ENCODE measurements at places on chromosomes 13 and 19. TPM values are rescaled to one million over a fixed set of nuclear protein-coding genes. Genes with fewer than 3 reads are reported as not detected.

DNA sequence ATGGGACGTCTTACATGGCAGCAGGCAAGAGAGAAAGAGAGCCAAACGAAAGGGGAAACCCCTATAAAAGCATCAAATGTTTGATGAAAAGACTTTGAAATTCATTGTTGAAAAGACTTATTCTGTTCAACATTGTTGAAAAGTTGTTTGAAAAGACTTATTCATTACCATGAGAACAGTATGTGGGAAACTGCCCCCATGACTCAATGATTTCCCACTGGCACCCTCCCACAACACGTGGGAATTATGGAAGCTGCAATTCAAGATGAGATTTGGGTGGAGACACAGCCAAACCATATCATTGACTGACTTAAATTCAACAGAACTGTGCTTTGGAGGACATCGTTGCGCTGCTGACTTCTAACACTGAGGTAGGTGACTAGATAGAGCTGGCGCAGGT is 48.0 kb upstream of the RCBTB2 start:
- DNase-seq: no peak

DNA sequence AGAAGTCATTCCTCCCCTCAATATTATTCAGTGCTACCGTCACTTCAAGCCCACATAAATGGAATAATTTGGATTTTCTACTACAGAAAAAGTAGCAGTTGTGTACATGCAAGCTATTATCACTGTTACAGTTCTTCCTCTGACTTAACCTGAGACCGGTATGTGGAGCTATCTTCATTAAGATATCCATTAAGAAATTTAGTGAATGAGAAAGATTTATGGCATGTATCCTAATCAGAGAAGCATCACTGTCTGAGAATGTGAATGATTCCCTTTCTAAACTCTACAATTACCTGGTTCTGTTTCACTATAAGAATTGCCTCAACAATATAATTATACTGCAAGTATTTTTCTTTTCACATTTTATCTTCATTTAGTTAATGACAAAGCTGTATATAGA is 278.7 kb downstream of the KLF5 start:
- no peak for DNase-seq

DNA sequence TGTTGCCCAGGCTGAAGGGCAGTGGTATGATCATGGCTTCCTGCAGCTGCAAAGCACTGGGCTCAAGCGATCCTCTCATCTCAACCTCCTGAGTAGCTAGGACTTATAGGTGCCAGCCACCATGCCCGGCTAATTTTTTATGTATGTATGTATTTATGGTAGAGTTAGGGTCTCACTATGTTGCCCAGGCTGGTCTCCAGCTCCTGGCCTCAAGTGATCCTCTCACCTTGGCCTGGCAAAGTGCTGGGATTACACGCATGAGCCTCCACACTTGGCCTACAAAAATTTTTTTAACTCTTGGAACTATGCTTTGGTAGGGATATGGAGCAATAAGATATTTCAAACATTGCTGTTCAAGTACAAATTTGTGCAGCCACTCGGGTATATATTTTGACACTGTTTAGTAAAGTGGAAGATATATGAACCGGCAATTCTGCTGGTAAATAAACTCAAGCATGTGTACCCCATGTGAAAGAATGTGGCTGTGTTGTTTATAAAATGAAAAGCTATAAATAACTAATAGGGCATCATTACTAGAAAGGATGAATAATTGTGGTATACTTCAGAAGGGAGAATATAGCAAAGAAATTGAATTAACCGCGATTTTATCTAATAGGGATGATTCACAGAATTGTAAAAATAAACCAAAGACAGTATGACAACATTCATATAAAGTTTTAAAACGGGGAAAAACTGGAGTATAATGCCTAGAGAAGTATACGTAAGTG is 1.1 kb downstream of the ZNF566 start:
- DNase-seq: no peak

DNA sequence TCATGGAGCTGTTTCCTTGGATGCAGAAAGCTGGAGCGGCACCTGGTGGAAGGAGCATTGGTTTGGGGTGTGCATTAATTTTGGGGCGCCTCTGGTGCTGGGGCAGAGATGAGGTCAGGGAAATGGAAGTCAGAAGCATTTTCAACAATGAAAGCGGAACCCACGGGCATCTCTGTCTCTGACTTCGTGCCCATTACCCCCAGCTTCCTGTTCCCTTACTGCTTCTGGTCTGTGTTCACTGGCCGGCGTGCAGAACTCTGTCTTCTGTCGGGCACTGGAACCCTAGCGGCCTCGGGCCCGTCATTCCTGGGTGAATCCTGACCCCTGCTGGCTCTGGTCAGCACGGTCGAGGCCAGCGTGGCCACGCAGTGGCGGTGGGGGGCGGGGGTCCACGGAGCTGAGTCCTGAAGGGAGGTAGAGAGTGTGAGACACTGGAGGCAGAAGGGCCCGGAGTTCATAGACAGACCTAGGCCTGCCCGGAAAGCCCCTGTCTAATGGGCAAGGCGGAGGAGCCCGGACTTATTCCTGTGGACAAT is 7.9 kb upstream of the LINGO3 start:
- DNase-seq: no peak

Gene DIRAS1
- total RNA-seq: under 0.01 TPM

Gene RNF17
- total RNA-seq: not detected

GRCh38 chr13:38693641-38694040 is 6.8 kb downstream of the FREM2 start:
- DNase-seq: no peak

Gene ABCC4
- 32.4 TPM for total RNA-seq

DNA sequence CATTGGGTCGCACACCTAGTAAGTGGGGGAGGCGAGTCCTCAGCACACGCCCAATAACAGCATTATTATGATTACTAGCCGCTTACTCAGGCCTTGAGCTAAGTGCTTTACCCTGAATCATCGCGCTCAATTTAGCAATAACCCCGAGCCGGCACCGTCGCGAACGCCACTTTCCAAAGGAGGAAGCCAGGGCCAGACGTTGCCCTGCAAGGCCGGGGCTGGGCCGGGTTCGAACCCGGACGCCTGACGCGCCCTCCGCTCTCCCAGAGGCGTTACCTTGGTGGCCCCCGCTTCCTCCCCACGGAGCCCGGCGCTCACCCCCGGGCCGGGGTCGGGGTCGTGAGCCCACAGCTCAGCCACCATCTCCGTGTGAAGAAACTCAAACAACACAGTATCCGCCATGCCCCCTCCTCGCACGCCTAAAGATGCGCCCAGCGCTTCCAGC is at the start of gene TRAPPC6A:
Gene TRAPPC6A (minus strand): TSS at position 421 of the 445 bp plus-strand sequence. CDS start 19 bp downstream, at position 402.
- DNase-seq: no peak
